Activated CD4-positive, alpha-beta memory T cell treated with anti-CD3 and anti-CD28 coated beads, Interleukin-2, amount 10 ng/mL, durations not matched to agents 7 days and 5 days (primary cell): ENCODE measurements at places on chromosomes 6 and 20. TPM values are rescaled to one million over a fixed set of nuclear protein-coding genes. Genes with fewer than 3 reads are reported as not detected.

The NAPB gene
- 16.0 TPM for total RNA-seq

The PYGB gene
- total RNA-seq: 29.8 TPM

The RIPOR2 gene
- 234 TPM for total RNA-seq

The CDSN gene
- total RNA-seq: not detected

The CAGE1 gene
- not detected for total RNA-seq

The AARS2 gene
- total RNA-seq: 15.0 TPM

The RHAG gene
- total RNA-seq: not detected

The ELOVL2 gene
- not detected for total RNA-seq

The CALHM4 gene
- not detected for total RNA-seq

The KHDRBS2 gene
- total RNA-seq: not detected

The SLC4A11 gene
- 1.8 TPM for total RNA-seq

The BPIFA1 gene
- not detected for total RNA-seq

The CST7 gene
- total RNA-seq: 182 TPM

The MTFR2 gene
- total RNA-seq: 20.4 TPM

The KIF25 gene
- total RNA-seq: not detected

The SLC22A16 gene
- total RNA-seq: not detected

The RSPH3 gene
- total RNA-seq: 3.4 TPM

The SIRPB2 gene
- total RNA-seq: not detected

The GATA5 gene
- total RNA-seq: not detected

The BHLHE23 gene
- not detected for total RNA-seq

The MYLK2 gene
- 0.33 TPM for total RNA-seq

The MYB gene
- 30.3 TPM for total RNA-seq

The ADGB gene
- total RNA-seq: not detected

The CST2 gene
- total RNA-seq: not detected

The MMP24 gene
- not detected for total RNA-seq

The TUBE1 gene
- total RNA-seq: 23.8 TPM

The SUMO4 gene
- 8.5 TPM for total RNA-seq

The HECA gene
- total RNA-seq: 78.9 TPM

The DUSP15 gene
- total RNA-seq: not detected

The RBL1 gene
- 45.6 TPM for total RNA-seq

The ISM1 gene
- not detected for total RNA-seq

The TGM3 gene
- total RNA-seq: not detected

The CST11 gene
- not detected for total RNA-seq

The FOXS1 gene
- not detected for total RNA-seq

The RIPPLY2 gene
- total RNA-seq: not detected

The THBS2 gene
- total RNA-seq: not detected

The TRIM31 gene
- total RNA-seq: not detected

The TCP11 gene
- total RNA-seq: not detected

The BPIFB2 gene
- not detected for total RNA-seq

The MUC21 gene
- total RNA-seq: not detected

The DZANK1 gene
- total RNA-seq: 1.4 TPM

The AHI1 gene
- total RNA-seq: 18.5 TPM

The LTB gene
- total RNA-seq: 1,185 TPM

The PNLDC1 gene
- total RNA-seq: 0.25 TPM

The FAM162B gene
- not detected for total RNA-seq

The ENPP4 gene
- total RNA-seq: 8.2 TPM

The ZBP1 gene
- 51.9 TPM for total RNA-seq

The CGAS gene
- 47.8 TPM for total RNA-seq
